ENCODE measurements at places on chromosomes 16 and 17. TPM values are rescaled to one million over a fixed set of nuclear protein-coding genes. Genes with fewer than 3 reads are reported as not detected.

DNA sequence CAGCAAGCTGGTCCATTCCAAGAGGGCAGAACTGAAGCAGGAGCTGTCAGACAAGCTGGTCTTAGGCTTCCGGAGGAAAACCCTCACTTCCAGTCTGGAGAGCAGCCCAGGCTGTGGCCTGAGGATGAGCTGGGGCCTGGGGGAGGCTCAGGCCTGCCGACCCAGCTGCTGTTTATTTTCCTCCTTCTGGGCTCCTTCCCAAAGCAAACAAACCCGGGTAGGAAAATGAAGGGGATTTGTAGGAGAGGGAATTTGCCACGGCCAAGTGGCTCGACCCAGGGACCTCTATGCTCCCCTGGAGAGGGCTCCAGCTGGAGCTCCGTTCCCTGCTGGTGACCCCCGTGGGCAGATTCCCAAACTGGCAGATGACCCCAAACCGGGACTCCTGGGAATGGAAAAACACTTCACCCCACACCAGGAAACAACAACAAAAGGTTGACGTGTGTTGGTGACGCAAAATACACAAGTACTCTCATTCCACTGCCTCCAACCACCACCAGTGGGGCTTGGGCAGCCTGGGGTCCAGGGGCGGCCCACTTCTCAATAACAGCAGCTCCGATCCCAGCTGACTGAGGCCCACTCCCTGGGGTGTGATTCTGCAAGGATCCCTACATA is 8.8 kb downstream of the JUP start:
- no peak for DNase-seq

GRCh38 chr17:14381606-14382005 is 80.7 kb downstream of the HS3ST3B1 start:
- no peak for DNase-seq

Gene GSDMA
- polyA plus RNA-seq = 1.1 TPM

DNA sequence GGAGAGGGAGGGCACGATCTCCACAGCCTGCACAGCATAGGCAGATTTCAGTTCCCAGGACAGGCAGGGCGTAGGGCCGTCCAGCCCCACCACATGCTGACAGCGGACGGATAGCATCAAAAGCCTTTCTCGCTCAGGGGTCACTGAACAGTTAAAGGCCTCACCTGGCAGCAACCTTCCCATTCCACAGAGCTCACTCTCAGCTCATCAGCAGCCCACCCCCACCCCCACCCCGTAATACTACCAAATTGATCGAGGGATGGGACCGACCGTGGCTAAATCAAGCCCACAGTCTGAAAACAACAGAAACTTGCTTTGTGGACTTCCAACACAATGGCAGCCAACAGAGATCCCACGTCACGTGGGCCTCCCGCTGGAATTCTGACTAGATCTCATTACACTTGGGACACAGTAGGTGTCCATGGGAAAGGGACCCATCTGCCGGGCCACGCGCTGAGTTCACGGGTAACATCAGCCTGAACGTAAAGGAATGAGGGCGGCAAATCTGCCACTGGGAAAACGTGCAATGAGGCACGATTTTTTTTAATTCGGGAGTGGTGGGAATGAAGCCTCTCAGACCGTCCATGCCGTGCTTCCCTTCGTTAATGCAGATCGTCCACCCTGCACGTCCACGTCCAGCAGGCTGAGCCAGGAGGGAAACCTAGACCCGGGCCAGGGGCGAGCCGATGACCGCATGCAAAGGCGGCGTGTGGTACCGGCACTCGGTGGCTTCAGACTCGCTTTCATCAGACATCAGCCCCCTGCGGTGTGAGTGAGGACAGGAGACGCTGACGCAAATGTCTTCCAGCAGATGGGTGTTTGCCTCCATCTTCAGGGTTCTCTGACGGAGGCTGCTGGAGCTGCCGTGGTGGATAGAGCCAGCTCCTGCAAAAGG is 92.1 kb downstream of the TBC1D16 start:
- no peak for DNase-seq

- DNase-seq = no peak
These were observed 1.6 kb downstream of the ZNF598 start for GRCh38 chr16:2008009-2008526.

Gene GP1BA
- 0.07 TPM for polyA plus RNA-seq

- DNase-seq = no peak
These were observed 131.4 kb downstream of the WWOX start for GRCh38 chr16:78230832-78231231.

GRCh38 chr16:84970447-84971127 is 40.7 kb downstream of the ZDHHC7 start:
- peak; percentile 87 for DNase-seq

DNA sequence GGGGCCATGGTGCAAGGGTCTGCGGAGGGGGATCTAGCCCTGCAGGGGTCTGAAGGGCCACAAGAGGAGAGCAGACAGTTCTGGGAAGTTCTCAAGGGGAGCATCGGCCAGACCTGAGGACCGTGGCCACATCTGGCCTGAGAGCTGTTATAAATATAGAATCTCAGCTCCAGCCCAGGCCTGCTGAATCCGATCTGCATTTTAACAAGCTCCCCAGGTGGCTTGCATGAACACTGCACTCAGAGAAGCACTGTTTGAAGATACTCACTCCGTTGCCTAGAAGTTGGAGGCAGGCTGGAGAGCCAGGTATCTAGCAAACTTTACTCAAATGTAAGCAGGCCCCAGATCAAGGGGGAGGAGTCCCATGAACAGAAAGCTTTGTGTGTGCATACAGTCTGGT is 61.3 kb downstream of the NKD1 start:
- no peak for DNase-seq

- no peak for DNase-seq
These were observed 394.0 kb upstream of the MON1B start for GRCh38 chr16:76796978-76797377.

DNA sequence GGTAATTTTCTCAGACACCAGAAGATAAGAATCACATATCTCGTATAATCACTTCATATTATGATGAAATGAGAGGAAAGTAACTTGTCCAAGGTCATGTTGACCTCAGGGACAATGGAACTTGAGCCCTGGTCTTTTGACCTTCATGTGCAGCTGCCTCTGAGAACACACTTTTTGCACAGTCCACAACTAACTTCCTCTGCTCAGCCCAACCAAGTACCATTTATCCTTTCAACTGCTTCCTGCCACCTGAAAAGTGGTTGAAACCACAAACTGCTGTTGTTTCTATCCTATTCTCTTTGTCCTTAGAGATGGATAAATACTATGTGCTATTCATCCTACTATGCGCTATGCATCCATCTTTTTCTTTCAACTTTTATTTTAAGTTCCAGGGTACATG is 2.3 kb upstream of the CCL1 start:
- DNase-seq = peak; percentile 27

DNA sequence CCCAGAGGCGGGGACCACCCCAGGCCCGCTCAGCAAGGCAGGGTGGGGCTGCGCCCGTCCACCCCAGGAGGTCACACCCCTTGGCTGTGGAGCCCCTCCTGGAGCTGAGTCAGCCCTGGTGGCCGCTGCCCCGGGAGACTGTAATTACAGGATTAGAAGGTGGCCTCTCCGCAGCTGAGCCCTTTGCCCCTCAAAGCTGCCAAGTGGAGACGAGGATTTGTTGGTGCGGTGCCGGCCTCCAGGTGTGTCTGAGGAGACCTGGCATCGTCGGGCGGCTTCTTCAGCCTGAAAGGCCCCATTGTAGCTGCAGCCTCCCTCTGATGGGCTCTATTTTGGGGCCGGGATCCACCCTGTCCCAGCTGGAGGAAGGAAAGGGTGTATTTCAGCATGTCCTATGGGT is 22.7 kb upstream of the SPNS2 start:
- DNase-seq = no peak

- peak; percentile 70 for DNase-seq
These were observed 15.8 kb downstream of the TMC6 start for GRCh38 chr17:78112518-78113471.

Gene GFAP
- polyA plus RNA-seq = not detected
